Activated naive CD4-positive, alpha-beta T cell treated with anti-CD3 and anti-CD28 coated beads for 36 hours (primary cell): ENCODE measurements at places on chromosomes 6 and 20.

DNA sequence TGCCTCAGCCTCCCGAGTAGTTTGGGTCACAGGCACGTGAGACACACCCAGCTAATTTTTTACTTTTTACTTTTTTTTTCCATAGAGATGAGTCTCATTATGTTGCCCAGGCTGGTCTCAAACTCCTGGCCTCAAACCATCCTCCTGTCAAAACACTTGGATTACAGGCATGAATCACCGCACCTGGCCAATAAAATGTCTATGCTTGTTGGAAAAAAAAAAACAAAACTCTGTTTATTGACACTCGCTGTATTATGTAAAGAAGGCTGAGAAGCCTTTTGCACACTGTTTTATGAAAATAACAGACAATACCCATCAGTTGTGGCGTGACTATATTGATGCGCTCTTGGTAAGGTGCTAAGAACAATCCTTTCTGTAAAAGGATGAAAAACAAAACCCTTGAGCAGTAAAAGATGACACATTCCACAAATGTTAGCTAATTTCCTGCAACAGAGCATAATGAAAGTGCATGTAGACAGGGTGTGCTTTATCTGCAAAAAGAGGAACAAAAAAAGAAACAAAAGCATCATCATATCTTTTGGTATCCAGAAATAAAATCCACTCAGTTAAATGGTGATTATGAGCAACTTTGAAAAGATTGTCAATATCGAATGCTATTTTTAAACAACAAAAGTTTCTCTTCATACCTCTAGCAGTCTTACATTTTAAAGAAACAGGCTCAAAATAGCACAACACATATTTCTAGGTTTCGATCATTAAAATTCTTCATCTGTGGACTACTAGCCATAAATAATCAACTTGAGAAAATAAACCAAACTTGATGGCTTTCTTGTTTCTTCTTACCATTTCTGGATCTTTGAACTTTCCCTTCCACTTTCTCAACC, 108.3 kb upstream of the PHACTR1 start:
- peak; percentile 10 for DNase-seq

DNA sequence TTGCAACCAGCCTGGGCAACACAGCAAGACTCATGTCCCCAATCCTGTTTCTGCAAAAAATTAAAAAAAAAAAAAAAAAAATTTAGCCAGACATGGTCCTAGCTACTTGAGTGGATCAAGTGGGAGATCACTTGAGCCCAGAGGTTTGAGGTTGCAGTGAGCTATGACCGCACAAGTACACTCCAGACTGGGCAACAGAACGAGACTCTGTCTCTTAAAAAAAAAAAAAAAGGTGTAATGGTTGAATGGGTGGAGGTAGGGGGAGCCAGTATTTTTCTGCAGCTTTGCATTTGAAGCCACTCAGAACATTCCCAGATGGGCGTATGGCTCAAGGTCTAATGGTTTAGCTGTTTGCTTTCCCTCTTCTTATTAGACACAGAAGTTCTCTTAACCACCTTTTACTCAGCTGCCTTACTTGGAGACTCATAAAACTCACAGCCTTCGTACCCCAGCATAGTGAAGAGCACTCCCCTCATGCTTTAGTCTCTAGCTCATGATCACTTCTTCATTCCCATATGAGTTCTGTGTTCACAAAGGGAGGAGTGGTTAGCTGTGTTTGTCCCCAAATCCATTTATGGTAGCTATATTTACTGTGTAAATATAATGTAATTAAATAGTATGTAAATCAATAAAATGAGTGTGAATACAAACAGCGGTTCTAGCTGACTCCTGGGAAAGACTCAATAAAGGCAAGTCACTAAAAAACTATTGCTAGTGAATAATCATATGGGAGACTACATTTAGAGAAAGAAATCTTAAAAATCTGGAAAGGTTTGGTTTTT, 9.0 kb downstream of the FKBP1A start:
- DNase-seq = no peak

DNA sequence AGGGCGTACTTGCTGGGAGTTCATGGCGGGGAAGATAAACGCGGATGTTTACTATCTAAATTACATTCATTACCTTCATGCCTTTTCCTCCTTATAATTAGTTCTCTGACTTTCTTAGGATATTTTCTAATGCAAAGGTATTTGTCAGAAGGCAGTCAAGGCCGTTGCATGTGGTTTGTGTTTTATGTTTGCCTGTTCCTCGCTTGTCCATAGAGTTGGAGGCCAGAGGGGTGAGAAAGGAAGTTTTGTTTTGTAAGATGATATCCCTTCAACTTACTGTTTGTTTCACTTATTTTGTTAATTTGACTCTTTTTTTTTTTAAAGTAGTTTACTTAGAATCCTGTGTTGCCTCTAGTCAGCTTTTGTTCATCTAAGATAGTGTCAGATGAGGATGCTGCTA, 4.0 kb upstream of the CCN2 start:
- DNase-seq = no peak

DNA sequence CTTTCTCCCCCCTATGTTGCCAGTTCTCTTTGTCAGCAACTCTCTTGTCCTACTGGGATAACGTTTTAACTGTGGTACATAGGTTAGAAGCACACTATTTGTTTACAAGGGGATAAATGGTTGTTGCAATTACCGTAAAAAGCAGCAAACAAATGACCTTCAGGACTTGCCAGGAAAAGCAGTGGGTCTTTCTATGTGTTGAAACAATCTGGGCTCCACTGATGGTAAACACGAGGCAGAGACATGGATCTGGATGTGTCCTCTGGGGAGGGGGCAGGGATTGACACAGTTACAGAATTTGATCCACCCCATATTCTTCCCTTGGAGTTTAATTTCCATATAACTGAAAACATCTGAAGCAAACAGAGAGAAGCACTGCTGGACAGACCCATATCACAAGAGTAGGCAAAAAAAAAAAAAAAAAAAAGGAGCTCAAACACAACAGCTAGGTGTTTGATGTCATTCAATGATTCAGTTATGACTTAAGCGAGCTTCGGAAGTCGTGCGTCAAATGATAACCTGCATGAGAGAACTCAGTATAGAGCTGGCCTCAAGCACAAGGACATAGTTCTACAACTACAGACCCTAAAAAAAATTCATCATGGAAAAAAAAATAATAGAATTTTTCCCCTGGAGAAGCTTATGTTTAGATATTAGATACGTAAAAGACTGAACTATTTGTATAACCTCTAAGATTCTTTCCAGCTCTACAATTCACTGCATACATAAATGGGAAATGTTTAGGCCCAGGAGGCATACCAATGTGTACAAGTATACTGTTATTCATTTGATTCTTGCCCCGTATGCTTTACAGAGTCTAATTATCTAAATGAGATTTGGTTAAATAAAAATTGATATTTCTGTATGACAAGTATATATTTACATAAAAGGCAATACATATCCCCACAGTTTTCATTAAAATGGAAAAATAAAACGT, 127.7 kb downstream of the ALDH8A1 start:
- DNase-seq = no peak

- no peak for DNase-seq
Measured at GRCh38 chr20:17871181-17871580, 97.4 kb downstream of the SNX5 start.

DNA sequence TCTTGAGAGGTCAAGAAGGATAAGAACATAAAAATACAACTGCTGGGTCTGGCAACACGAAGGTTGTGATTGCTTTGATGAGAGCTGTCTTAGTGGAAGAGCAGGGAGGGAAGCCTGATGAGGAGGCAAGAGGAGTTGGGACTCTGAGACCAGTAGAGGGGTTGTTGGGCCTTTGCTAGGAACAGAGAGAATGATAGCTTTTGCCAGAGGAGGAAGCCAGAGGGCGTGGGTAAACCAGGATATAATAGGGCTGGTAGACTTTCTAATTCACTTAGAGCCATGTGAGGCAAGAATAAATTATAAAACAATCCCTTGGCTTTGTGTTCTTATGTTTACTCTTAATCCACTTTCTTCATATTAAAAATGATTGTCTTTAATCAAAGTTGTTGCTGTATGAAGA, 78.6 kb downstream of the RCAN2 start:
- DNase-seq = peak; percentile 5

GRCh38 chr20:4666001-4666479, 55.7 kb upstream of the PRND start:
- peak; percentile 68 for DNase-seq

- no peak for DNase-seq
Measured at GRCh38 chr20:48729538-48729937, 98.3 kb downstream of the PREX1 start.

GRCh38 chr6:135673501-135674309, 176.2 kb upstream of the AHI1 start:
- DNase-seq = peak; percentile 19

GRCh38 chr6:100130630-100131029, 136.6 kb upstream of the MCHR2 start:
- no peak for DNase-seq

DNA sequence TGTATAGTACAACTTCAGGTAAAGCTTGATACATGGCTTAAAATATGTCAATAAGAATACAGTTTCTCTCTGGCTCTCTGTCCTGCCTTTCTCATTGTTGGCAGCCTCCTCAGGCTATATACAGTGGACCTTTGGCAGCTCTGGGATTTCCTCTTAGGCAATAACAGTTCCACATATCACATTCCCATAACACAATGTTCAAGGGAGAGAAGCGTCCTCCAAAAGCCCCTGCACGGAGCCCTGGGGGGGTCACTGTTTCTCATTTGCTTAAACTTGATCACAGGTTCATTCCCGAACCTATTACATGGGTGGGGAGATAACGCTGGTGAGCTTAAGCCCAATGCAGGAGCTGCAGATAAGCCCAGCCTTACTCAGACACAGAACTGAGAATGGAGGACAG, 4.4 kb upstream of the FLRT3 start:
- no peak for DNase-seq

- no peak for DNase-seq
Measured at GRCh38 chr20:33677991-33678702, 3.9 kb upstream of the NECAB3 start.

- no peak for DNase-seq
Measured at GRCh38 chr20:62970307-62971210, 18.1 kb downstream of the SLC17A9 start.

- DNase-seq = no peak
Measured at GRCh38 chr6:169370666-169371343, 117.2 kb upstream of the THBS2 start.

DNA sequence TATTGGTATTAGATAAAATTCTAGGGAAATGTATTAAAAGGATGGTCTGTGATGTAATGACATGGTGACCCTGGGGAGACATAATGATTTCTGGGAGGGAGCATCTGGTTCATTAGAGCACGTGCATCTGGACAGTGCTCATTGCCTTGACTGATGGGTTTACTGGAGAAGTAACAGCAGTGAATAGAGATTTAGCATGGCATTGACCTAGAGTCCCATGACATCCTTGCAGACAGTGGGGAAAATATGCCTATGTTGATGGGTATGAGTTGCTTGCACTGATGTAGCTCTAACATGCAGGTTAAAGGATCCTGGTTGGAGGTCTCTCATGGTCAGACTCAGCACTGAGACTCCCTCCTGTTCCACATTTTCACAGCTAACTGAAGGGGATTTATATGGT, 164.1 kb upstream of the OLIG3 start:
- no peak for DNase-seq

DNA sequence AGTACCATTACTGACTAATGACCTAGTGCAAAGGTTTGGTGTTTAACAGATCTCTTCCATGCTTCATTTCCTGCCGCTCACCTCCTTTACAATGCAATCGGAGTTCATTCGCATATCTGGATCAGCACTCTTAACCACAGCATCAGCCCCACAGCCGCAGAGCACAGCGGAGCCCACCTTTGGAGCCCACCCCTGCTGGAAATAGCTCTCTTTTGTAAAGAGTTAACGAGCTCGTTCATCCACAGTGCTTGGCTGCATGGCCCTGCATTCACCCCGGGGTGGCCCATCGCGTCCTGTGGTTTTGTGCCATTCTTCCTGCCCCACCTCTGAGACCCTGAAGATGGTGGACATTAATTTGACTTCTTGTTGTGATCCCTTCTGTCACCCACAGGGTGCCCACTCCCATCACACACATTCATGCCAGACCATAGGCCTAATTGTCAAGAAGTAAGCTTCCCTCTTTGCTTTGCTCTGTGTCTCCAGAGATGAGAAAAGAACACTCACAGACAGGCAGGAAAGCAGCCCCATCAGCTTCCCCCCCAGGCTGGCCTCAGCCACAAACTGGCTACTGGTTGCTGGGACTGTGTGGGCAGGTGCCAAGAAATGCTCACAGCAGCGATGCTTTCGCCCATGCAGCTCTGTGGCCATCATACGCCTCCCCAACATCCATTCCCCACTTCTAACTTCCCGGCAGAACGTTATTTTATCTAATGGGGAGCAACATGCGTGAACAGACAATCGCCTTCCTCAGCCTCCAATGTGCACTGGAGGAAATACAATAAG, 167.0 kb downstream of the LRFN2 start:
- DNase-seq = no peak

GRCh38 chr6:136982928-136983327, 60.8 kb downstream of the SLC35D3 start:
- DNase-seq = no peak

- no peak for DNase-seq
Measured at GRCh38 chr20:14832630-14833029, 495.2 kb upstream of the FLRT3 start.

DNA sequence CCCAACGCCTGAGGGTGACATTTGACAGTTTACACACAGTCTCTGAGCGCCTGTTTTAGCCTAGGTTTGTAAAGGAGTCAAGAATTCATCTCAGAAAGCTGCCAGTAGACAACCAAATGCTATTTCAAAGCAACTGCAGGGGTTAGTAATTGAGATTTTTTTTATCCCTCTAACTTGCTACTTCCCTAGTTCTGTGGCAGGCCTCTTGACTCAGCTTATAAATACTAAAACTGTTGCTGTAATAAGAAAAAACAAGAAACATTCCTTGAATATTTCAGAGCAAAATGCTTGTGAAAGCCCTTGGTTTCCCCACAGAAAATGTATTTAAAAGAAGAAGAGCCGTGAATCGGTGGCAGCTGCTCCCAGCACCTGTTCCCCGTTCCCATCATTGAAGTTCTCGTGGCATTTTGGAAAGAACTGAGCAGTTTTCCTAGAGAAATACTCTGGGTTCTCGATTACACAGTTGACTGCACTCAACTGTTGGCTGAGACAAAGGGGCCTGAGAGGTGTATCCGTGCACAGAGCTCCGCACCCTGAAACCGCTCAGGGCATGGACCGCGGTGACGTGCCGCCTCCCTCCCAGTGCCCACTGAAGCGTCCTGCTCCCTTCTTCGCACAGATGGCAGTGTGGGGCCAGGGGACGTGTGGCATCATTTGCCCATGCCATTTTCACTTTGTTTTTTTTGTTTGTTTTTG, 20.9 kb downstream of the DLL1 start:
- no peak for DNase-seq

- DNase-seq = peak; percentile 55
Measured at GRCh38 chr6:31010393-31011060, at the start of gene MUC22. MUC22 (plus strand) TSS chr6:31010474; CDS start chr6:31010707, 233 bp downstream.

DNA sequence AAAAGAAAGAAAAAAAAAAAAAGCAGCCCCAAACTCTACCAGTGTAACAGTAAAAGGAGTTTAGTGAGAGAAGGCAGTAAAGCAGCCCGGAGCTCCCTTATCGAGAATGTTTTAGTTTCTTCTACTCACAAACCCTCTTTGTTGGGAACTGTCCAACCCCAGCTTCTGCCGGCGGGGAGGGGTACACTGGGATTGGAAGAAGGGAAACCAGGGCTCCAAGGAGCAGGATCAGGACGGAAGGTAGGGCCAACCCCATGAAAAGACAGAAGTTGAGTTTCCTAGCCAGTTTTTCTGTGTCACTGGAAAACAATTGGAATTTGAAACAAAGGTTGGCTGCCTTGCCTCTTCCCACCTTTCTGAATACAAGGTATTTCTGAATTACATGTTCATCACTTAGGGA, 66.0 kb downstream of the KIZ start:
- no peak for DNase-seq

GRCh38 chr20:36274181-36274841, 31.8 kb upstream of the DLGAP4 start:
- DNase-seq = no peak

- no peak for DNase-seq
Measured at GRCh38 chr6:27144740-27145079, 102.8 kb upstream of the PRSS16 start.
